ENCODE measurements at places on chromosomes 11 and 22. TPM values are rescaled to one million over a fixed set of nuclear protein-coding genes. Genes with fewer than 3 reads are reported as not detected.
A peak's percentile ranks its signal among the peaks of the same experiment; 100 is the strongest.

NPTXR gene
- 7.6 TPM for total RNA-seq

- no peaks in the 10 kb centered on the region for H3K36me3 ChIP-seq
- peak within 1 kb of the TSS; percentile 69 for H3K4me3 ChIP-seq
- H3K27ac ChIP-seq: peak within 1 kb of the TSS; percentile 98
- H3K4me1 ChIP-seq: peaks cover 32% of the 10 kb centered on the region
Observed at GRCh38 chr11:2992234-2992996, at the start of gene NAP1L4. Gene NAP1L4, minus strand, starts transcription at chr11:2992329. Its CDS starts 13,109 bp downstream, at chr11:2979220.

- DNase-seq: no peak
- H3K27ac ChIP-seq: no peak overlapping the region
- H3K27me3 ChIP-seq: no peaks in the 10 kb centered on the region
- H3K36me3 ChIP-seq: no peaks in the 10 kb centered on the region
- peaks cover 14% of the 10 kb centered on the region for H3K4me1 ChIP-seq
- H3K4me3 ChIP-seq: no peak overlapping the region
Observed at GRCh38 chr11:48077251-48077650, 96.9 kb downstream of the PTPRJ start.

DNA sequence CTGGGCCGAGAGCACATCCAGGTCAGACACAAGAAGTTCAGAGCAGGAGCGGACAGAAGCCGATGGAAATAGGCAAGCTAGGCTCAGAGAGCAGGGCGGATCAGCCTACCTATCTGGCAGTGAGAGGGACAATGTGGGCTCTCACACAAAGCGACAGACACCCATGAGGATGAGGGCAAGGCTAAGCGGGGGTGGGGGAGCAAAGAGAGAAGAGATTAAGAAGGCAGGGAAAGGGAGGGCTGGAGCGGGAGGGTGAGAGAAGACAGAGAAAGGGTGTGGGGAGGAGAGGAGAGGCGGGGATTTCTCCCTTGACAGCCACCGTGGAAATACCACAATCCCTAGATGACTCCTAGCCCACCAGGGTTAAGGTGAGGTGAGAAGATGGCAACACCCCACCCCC lies 57.9 kb downstream of the BUD13 start:
- no peak overlapping the region for H3K27ac ChIP-seq
- H3K4me3 ChIP-seq: no peak overlapping the region
- no peak for DNase-seq
- no peaks in the 10 kb centered on the region for H3K4me1 ChIP-seq

- H3K27ac ChIP-seq: peak within 1 kb of the TSS; percentile 85
- peaks cover 18% of the 10 kb centered on the region for H3K4me1 ChIP-seq
- H3K27me3 ChIP-seq: no peaks in the 10 kb centered on the region
- peak; percentile 70 for DNase-seq
- peak within 1 kb of the TSS; percentile 93 for H3K4me3 ChIP-seq
- H3K36me3 ChIP-seq: no peaks in the 10 kb centered on the region
Observed at GRCh38 chr22:43151251-43152002, at the start of gene TSPO. Gene TSPO, plus strand, starts transcription at chr22:43151559. Its CDS starts 7,680 bp downstream, at chr22:43159239.

RBMXL2 gene
- 3.5 TPM for total RNA-seq

STARD10 gene
- total RNA-seq: 31.5 TPM

DNA sequence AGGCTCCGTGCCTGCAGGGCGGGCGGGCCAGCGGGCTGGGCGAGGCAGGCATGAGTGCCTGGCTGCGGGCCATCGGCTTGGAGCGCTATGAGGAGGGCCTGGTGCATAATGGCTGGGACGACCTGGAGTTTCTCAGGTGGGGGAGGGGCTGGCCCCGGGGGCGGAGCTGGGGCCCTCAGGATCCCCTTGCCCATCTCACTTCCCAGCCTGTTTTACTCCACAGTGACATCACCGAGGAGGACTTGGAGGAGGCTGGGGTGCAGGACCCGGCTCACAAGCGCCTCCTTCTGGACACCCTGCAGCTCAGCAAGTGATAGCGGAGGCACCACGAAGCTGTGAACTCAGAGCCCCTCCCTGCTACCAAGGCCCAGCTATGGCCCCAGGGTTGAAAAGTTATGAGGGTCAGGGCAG lies 5.9 kb downstream of the PHOX2A start:
- no peak overlapping the region for H3K27ac ChIP-seq
- H3K4me3 ChIP-seq: no peak overlapping the region
- H3K27me3 ChIP-seq: no peaks in the 10 kb centered on the region
- no peak for DNase-seq

ZNF215 gene
- 2.6 TPM for total RNA-seq

MS4A15 gene
- total RNA-seq: not detected

Data from tibial nerve (tissue), 4 donors.